ENCODE measurements at places on chromosomes 16 and 17.

DNA sequence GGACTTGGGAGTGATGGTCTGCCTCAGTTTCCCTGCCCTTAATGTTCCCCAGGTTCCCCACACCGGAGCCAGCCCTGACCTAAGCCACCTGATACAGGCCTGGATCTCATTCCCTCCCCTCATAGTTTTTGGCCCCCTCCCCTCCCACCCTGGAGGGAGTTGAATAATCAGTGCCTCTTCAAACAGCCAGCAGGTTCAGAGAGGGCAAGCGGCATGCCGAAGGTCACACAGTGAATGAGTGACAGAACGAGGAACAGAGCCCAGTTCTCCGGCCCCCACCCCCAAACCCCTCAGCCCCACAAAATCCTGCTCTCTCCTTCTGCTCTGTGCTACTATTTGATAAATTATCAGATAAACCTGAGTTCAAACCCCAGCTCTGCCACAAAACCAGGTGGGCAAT, 31.2 kb downstream of the BEAN1 start:
- peak; percentile 2 for DNase-seq

- no peak for DNase-seq
Observed at GRCh38 chr16:5928476-5929065, 831.0 kb upstream of the EEF2KMT start.

- no peak for DNase-seq
Observed at GRCh38 chr17:418421-418751, 65.8 kb upstream of the RPH3AL start.

- DNase-seq = no peak
Observed at GRCh38 chr16:86899757-86900156, 321.4 kb downstream of the FOXL1 start.

DNA sequence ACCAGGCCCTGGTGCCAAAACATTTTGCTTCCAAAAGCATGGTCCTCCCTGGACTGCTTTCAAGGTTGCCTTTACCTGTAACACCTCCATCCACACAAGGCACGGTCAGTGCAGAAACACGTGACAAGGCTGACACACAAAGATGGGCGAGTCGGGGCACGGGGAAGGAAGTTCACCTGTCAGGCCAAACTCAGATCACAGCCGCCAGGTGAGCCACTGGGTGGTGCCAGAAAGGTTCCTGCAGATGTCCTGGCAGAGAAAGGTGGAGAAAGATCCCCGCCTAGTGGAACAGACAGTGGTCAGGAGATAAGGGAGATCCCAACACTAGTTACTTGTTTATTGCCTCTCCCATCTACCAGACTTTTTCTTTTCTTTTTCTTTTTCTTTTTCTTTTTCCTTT, 155.3 kb downstream of the AIPL1 start:
- DNase-seq = no peak

GRCh38 chr16:27366687-27367460, 35.1 kb upstream of the IL21R start:
- DNase-seq = no peak

DNA sequence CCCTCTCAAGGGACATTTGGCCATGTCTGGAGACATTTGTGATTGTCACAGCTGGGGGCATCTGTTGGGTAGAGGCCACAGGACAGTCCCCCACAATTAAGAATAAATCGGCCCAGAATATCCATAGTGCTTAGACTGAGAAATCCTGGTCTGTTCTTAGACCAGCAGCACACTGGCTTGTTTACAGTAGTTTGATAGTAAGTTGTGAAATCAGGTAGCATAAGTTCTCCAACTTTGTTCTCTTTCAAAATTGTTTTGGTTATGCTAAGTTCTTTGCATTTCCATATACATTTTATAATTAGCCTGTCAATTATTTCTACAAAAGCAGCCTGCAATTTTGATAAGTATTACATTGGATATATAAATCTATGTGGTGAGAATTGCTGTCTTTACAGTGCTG, 6.8 kb downstream of the MGRN1 start:
- DNase-seq = no peak

DNA sequence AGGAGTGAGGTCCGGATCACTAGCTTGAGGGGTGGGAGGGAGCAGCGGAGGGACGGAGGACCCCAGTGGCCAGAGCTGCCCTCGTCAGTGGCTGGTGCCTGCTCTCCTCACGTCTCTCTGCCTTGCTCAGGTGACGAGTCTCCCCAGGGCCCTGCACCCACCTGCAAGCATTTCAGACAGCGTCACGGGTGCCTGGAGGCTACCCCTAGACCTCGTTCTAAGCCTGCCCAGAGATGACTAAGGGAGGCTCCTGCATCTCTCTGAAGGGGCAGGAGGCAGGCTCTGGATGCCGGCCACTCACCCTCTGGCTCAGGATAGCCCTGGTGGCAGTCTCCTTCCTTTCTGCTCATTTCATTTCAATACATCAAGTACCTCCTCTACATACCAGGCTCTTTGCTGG, 68.8 kb downstream of the MRC2 start:
- DNase-seq = no peak

DNA sequence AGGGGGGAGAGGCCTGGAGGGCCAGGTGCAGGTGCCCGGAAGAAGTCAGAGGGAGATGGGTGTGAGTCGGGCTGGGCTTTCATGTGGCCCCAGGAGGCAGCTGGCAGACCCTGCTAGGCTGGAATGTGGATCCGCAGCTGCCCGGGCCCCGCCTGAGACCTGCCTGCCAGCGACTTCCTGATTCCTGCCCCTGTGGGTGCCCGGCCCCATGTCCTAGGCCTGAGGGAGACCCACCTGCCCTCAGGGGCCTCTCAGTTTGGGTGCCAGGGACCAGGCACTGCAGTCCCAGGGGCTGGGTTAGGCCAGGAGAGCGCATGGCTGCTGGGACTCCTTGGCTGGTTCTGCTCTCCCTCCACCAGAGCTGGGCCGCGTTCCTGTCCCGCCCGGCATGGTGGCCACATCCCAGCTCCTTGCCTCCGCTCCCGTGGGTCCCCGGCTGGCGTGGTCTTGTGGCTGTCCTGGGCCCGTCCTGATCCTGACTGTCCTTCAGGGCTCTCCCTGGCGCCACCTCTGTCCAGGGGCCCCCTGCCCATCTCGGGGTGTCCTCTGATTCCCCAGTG, 22.1 kb upstream of the SPNS2 start:
- no peak for DNase-seq

- no peak for DNase-seq
Observed at GRCh38 chr17:56918916-56919315, 5.1 kb upstream of the TRIM25 start.

- DNase-seq = no peak
Observed at GRCh38 chr17:59874376-59874775, 18.4 kb downstream of the TUBD1 start.

- no peak for DNase-seq
Observed at GRCh38 chr17:40498281-40499084, 2.9 kb downstream of the TNS4 start.

DNA sequence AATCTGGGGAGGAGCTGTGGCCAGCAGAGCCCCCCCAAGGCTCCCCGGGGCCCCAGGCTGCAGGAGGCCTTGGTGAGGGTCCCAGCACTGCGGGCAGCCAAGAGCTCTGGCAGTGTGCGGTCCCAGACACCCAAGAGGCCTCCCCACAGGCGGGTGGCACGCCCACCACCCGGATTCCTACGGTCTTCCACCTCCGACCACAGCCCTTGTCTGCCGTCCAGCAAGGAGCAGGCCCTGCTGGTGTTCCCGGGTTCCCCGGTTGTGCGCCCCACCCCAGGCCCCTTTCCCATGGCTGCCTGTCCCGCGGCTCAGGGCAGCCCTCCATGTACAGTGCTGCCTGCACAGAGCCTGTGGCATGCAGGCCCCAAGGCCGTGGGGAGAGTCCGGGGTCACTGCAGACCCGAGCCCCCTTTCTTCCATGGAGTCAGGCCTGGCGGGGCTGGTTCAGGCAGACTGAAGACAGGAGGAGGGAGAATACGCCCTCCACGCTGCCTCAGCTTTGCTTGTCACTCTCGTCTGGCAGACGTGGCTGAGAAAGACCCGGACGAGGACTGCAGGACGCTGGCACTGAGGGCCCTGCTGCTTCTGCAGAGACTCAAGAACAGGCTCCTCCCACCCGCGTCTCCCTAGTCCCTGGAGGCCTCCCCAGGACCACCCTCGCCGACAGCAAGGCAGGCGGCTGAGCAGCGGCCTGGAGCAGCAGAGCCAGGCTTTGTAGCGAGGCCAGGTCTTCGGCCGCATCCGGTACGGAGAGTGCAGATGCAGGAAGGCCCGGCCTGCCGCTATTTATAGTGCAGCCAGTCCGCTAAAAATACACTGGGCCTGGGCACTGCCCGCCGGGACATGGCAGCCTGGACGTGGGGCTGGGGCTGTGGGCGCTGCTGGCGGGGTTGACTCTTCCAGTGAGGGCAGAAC, 16.4 kb downstream of the TELO2 start:
- no peak for DNase-seq

GRCh38 chr17:1611715-1612114, 16.9 kb downstream of the SLC43A2 start:
- DNase-seq = no peak

- no peak for DNase-seq
Observed at GRCh38 chr16:3460585-3460984, 17.1 kb downstream of the NAA60 start.

- no peak for DNase-seq
Observed at GRCh38 chr16:83882163-83882885, 16.6 kb upstream of the MLYCD start.

GRCh38 chr17:44645341-44645740, 10.9 kb upstream of the MEIOC start:
- DNase-seq = no peak

DNA sequence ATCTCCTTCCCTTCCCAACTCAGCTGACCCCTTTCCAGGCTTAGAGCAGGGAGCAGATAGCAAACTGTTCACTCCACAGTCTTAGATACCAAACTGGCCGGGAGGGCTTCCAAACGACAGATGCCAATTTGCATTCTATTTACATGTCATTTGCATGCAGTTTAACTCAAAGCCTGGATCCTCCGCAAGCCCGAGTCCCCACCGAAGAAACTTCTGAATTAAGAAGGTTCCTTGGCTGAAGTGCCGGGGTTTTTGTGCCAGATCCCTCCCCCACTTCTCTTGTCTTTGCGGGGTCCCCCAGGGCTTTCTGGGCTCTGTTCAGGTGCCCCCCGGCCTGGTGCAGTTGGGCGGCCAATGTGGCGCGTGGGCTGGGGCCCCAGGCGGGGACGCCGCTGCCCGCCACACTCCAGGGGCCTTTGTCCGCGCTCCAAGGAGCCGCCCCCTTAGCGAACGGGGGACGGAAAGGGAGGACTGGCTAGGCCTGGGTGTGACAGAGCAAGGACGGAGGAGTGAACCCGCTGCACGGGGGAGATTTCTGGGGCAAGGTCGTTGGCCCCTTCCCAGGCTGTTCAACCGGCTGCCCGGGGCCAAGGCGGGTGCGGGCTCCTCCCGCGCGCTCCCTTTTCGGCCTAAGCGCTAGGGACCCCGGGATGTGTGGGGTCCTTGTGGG, 1.2 kb downstream of the GPRC5B start:
- DNase-seq = peak; percentile 79

DNA sequence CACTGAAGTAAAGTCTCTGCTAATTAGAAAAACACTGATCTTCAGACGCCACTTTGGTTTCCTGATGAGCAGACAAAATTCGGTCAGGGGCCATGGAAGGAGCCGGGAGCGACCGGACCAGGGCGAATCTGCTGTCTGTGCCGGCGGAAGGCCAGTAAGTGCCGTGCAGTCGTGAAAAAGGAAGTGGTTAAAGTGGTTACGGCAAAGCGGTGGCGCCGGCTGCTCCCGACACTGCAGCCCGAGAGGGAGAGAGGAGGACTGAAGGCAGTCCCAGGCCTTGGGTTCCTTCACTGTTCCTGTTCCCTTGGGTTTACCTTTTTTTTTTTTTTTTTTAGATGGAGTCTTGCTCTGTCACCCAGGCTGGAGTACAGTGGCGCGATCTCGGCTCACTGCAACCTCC, 17.3 kb upstream of the HEXD start:
- no peak for DNase-seq

- DNase-seq = no peak
Observed at GRCh38 chr17:18038149-18038850, 668 bp downstream of the ATPAF2 start.

- DNase-seq = no peak
Observed at GRCh38 chr17:2419486-2419885, 18.6 kb upstream of the MNT start.

DNA sequence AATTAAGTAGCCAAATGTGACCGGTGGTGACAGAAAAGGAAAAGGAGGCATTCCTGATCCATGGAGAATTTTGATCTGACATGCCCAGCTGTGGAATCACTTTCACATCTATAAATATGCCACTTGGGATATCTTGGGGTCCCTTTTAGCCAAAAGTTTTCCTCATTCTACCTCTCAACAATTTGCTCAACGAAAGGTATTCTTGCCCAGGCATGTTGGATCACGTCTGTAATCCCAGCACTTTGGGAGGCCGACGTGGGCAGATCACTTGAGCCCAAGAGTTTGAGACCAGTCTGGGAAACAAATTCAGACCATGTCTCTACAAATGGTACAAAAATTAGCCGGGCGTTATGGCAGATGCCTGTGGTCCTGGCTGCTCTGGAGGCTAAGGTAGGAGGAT, 24.3 kb downstream of the LITAF start:
- DNase-seq = no peak

DNA sequence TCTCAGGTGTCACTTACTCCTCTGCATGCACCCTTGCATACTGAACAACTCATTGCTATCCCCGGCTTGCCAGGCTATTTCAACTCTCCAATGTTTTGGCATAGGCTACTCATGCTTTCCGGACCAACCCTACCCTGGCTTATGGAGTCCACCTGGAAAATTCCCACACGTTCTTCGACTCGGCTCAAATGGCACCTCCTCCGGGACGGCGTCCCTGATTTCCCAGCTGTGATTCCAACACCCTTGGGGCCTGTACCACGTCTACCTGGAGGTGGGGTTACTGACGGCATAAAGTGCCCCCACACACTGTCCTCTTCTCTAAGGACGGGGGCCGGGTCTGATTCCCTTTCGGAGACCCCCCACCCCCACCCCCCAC, 498 bp downstream of the SMYD4 start:
- no peak for DNase-seq

- no peak for DNase-seq
Observed at GRCh38 chr16:84299734-84300440, 5.2 kb downstream of the WFDC1 start.

DNA sequence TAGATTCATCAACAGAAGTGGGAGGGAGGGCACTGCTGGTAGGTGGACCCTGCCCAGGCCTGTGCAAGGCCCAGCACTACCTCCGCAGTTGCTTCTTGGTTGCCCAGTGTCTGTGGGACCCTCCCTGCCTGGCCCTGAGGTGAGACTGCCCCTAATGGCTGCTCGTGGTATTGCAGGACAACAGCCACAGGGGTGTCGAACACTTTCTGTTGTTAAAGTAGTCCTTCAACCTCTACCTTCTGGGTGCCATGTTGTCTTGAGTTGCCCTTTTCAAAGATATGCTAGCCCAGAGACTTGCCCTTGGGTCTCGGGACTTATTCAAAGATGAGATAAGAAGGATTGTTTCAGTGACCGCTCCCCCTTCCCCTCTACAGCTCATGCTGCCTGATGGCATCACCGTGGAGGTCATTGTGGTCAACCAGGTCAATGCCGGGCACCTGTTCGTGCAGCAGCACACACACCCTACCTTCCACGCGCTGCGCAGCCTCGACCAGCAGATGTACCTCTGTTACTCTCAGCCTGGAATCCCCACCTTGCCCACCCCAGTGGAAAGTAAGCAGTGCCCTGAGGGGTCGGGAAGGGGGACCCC, 29.1 kb downstream of the AKAP1 start:
- no peak for DNase-seq

GRCh38 chr17:59423903-59424302, 92.4 kb downstream of the YPEL2 start:
- no peak for DNase-seq

GRCh38 chr17:82807562-82807961, 32.3 kb downstream of the ZNF750 start:
- no peak for DNase-seq

Data from dorsolateral prefrontal cortex (tissue), 122 donors.